Activated naive CD8-positive, alpha-beta T cell treated with anti-CD3 and anti-CD28 coated beads for 36 hours (primary cell): ENCODE measurements at places on chromosomes 7 and 10.

DNA sequence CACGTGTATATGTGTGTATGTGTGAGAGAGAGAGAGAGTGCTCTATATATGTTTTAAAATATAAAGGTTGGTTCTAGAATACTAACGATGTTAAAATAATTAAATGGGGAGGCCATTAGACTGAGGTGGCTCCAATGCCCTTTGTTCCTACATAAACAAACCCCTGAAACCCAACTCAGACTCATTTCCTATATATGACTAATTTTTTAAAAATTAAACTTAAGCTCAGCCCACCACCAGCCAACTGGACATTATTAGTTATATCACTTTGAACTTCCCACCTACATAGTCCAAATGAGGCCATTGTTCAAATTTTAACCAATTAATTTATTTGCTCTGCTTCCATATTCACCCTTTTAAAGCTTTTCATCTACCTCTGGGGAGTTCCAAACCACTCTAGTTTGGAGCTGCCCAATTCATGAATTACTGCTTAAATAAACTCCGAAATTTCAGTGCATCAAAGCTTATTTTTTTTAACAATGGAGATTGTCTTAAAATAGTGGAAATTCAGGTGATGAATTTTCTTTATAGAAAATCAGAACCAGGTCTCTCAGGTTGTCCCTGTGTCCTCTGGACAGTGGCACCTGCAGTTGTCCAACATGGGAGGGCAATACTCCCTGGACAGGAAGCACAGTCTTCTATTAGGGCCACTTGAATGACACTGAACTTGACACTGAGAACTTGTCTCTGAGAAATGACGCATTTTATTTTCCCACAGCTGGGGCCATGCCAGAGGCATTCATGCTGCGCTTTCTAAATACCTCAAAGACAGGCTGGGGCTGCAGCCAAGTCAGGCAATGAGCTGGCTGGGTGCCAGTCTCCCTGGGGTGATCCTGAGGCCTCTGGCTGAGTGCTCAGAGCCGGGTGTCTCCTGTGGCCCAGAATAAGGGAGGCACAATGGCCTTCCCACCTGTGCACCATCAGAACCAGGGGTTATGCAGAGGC, 109.5 kb upstream of the TMEM72 start:
- H3K4me1 ChIP-seq: no peaks in the 10 kb centered on the region
- no peak overlapping the region for H3K4me3 ChIP-seq
- peaks cover 27% of the 10 kb centered on the region for H3K27me3 ChIP-seq
- H3K36me3 ChIP-seq: no peaks in the 10 kb centered on the region
- H3K27ac ChIP-seq: no peak overlapping the region

- no peaks in the 10 kb centered on the region for H3K27me3 ChIP-seq
- no peak for DNase-seq
Observed at GRCh38 chr10:43903451-43903850, 254.8 kb upstream of the ZNF32 start.

GRCh38 chr10:32437334-32437733, 8.6 kb upstream of the CCDC7 start:
- H3K4me1 ChIP-seq: peaks cover 6% of the 10 kb centered on the region
- H3K27ac ChIP-seq: no peak overlapping the region
- H3K36me3 ChIP-seq: no peaks in the 10 kb centered on the region
- no peaks in the 10 kb centered on the region for H3K27me3 ChIP-seq
- no peak for DNase-seq
- H3K4me3 ChIP-seq: no peak overlapping the region

- peak overlapping the region; percentile 79 for H3K27ac ChIP-seq
- H3K4me3 ChIP-seq: peak overlapping the region; percentile 5
- H3K36me3 ChIP-seq: peaks cover 22% of the 10 kb centered on the region
- peak; percentile 18 for DNase-seq
Observed at GRCh38 chr7:45033261-45033930, 33.4 kb downstream of the CCM2 start.

DNA sequence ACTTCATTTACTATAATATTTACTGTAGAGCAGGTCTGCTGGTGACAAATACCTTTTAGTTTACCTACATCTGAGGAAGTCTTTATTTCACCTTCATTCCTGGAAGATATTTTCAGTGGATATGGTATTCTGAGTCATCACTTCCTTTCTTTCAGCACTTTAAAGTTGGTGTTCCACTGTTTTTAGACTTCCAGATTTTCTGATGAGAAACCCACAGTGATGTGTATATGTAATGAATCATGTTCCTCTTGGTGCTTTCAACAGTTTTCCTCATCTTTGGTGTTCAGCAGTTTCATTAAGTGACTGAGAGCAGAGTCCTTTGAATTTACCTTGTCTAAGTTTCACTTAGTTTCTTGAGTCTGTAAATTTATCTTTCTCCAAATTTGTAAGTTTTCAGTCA, 36.4 kb downstream of the COPG2 start:
- DNase-seq: no peak
- H3K36me3 ChIP-seq: peaks cover 21% of the 10 kb centered on the region
- H3K27me3 ChIP-seq: no peaks in the 10 kb centered on the region
- no peak overlapping the region for H3K27ac ChIP-seq

DNA sequence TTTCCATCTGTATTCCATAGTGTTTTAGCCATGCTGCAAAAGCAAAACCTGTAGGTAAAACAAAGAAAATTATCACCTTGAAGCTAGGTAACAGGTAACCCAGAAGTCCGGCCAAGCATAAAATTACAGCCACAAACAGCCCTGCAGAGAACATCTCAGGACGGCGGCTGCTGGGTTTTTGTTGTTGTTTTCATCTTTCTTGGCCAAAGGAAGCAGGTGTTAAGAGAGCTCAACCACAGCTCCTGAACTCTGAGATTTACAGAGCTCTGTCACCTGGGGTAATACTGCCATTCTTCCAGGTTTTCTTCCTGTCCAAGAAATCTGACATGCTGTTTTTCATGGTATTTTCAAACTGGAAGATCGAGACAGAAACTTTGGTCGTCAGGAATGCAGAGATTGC, 847 bp upstream of the SCIN start:
- H3K27me3 ChIP-seq: peaks cover 72% of the 10 kb centered on the region
- H3K4me3 ChIP-seq: no peak overlapping the region
- DNase-seq: no peak
- no peaks in the 10 kb centered on the region for H3K36me3 ChIP-seq

- DNase-seq: no peak
- H3K4me1 ChIP-seq: peaks cover 63% of the 10 kb centered on the region
- H3K27ac ChIP-seq: peak overlapping the region; percentile 26
- no peaks in the 10 kb centered on the region for H3K27me3 ChIP-seq
- no peak overlapping the region for H3K4me3 ChIP-seq
Observed at GRCh38 chr10:33132626-33133025, 174.6 kb upstream of the ITGB1 start.

DNA sequence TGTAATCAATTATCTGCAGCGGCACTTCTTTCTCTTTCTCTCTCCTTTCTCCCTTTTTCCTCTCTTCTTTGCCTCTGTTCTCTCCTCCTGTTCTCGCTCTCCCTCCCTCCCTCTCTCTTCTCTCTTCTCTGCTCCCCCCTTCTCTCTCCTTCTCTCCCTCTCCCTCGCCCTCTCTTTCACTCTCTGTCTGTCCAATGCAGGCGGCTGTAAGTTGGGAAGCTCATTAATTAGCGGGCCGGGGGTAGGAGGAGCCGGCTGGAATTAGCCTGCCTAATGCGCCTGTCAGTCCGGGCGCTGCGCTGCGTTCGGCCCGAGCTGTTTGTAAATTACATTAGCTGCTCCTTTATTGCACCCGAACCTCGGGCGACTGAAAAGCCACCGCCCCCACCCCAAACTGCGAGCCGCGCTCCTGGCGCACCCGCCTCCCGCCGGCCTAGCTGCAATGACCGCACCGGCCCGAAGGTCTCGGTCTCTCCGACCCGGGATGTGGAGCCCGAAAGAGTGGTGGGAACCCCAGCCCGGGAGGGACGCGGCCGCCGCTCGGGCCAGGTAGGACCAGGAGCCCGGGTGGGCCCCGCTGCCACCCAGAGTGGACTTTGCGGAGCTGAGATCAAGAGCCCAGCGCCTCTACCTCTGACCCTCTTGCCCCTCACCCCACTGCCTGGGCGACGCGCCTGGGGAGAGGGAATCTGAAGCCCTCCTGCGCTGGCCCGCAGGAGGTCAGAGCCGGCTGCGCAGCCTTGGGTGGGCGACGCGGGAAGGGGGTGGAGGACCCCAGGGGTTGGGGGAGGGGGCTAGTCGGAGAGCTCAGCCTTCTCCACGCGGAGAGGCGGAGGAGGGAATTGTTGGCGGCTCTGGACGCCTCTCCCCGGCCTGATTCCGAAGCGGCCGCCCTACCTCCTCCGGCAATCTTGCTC, at the start of gene LBX1:
Gene LBX1, minus strand, starts transcription at position 198 of the 917 bp plus-strand sequence. CDS start 648 bp downstream, outside the sequence.
- peaks cover 27% of the 10 kb centered on the region for H3K4me1 ChIP-seq
- no peak for DNase-seq
- no peak within 1 kb of the TSS for H3K27ac ChIP-seq
- H3K36me3 ChIP-seq: peaks cover 2% of the 10 kb centered on the region
- H3K4me3 ChIP-seq: peak within 1 kb of the TSS; percentile 24

GRCh38 chr7:122674502-122674901, 24.4 kb downstream of the RNF133 start:
- H3K4me3 ChIP-seq: no peak overlapping the region
- no peak for DNase-seq
- H3K27ac ChIP-seq: no peak overlapping the region
- H3K4me1 ChIP-seq: no peaks in the 10 kb centered on the region

GRCh38 chr10:97889461-97890265, 40.0 kb downstream of the GOLGA7B start:
- no peaks in the 10 kb centered on the region for H3K27me3 ChIP-seq
- H3K4me1 ChIP-seq: no peaks in the 10 kb centered on the region
- H3K36me3 ChIP-seq: no peaks in the 10 kb centered on the region
- no peak overlapping the region for H3K27ac ChIP-seq

- DNase-seq: no peak
- H3K27me3 ChIP-seq: peaks cover 4% of the 10 kb centered on the region
Observed at GRCh38 chr10:4301291-4302045, 516.5 kb upstream of the KLF6 start.

GRCh38 chr10:17273403-17273802, 45.4 kb downstream of the VIM start:
- DNase-seq: no peak
- no peaks in the 10 kb centered on the region for H3K36me3 ChIP-seq
- H3K4me1 ChIP-seq: peaks cover 2% of the 10 kb centered on the region
- H3K27ac ChIP-seq: no peak overlapping the region

DNA sequence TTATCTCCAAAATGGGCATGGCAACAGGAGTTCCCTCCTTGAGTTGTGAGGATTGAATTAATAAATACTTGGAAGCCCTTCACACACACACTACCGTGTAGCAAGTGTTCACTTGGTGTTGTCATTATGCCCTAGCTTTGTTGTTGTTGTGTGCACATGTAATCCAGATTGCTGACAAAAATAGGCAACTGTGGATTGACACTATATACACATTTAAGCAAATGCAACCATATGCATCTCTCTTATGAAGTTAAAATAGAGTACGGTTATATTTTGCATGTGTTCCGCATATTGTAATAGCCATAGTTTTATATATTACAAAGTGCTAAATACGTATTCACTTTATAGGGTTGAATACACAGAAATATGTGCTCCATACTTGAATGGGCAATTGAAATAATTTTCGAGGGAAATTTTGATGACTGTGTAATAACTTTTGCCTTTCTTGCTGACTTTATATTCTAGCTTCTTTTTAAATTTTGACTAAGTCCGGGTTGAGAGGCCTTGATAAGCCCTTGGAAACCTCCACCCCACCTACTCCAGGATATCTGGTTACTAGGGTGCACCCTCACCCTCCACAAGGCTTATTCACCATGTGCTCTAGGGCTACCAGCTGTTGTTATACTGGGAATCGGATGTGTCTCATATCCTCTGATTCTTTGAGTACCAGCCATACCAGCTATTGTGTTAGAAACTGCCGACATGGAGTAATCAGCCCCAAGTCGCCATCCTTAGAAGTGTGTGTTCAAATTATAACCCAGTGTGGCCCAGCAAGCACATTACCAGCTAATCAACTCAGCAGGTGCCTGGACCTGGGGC, 265.0 kb downstream of the CAMK1D start:
- H3K27ac ChIP-seq: no peak overlapping the region
- H3K4me1 ChIP-seq: no peaks in the 10 kb centered on the region
- peaks cover 3% of the 10 kb centered on the region for H3K36me3 ChIP-seq
- H3K27me3 ChIP-seq: no peaks in the 10 kb centered on the region
- DNase-seq: no peak

DNA sequence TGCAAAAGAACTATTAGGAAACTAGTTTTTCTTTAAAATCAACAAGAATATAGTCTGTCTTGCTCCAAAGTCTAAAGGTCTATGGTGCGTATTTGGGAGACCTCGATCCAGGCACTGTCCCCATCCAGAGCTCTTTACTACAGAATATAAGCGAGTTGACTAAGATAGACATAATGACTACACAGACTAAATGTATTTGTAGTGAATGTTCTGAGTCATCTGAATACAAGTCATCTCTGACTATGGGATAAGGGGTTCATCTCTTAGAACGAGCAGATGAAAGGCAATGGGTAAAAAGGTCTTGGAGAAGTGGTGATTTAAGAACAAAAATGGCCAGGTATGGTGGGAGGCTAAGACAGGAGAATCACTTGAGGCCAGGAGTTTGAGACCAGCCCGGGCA, 136.0 kb upstream of the RSU1 start:
- no peaks in the 10 kb centered on the region for H3K27me3 ChIP-seq
- peaks cover 13% of the 10 kb centered on the region for H3K4me1 ChIP-seq
- H3K27ac ChIP-seq: no peak overlapping the region
- no peak for DNase-seq

DNA sequence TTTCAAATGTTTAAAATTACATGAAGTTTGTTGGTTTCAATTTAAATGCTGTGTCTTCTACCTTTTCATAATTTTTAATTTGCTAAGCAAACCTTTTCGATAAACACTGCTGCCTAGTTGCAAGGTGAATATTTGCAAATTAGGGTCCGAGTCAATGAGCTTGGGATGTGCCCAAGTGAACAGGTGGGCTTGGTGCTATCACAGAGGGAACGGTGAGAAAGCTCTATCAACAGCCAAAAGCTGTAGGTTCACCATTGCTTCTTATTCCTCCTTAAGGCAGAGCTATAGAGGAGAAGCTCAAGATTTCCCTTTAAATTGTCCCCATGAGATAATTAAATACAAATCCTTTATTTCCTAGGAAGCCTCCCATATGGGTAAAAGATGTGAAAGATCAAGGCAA, 245.3 kb upstream of the CELF2 start:
- no peak overlapping the region for H3K4me3 ChIP-seq
- no peaks in the 10 kb centered on the region for H3K27me3 ChIP-seq
- H3K27ac ChIP-seq: no peak overlapping the region
- no peak for DNase-seq
- H3K4me1 ChIP-seq: no peaks in the 10 kb centered on the region

DNA sequence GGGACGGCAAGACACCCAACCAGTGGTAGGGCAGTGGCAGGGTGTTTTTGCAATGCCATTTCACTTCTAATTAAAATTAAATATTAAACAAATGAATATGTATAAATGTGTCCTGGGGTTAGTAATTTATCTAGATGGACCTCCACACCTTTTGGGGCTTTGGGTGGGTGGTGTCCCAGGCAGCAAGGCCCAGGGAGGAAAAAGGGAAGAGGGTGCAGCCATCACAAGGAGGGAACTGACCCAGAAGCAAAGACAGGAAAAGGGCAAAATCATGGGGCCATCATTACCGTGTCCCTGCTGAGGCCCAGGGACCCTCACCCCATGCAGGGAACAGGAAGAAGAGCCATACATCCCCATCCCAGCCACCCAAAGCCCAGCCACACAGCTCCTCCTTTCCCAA, 204.6 kb downstream of the GRID1 start:
- H3K4me1 ChIP-seq: no peaks in the 10 kb centered on the region
- H3K27ac ChIP-seq: no peak overlapping the region
- H3K36me3 ChIP-seq: no peaks in the 10 kb centered on the region
